ENCODE measurements at places on chromosomes 1 and 21.

GRCh38 chr1:33965086-33965485 lies 101.2 kb downstream of the HMGB4 start:
- no peak for DNase-seq

DNA sequence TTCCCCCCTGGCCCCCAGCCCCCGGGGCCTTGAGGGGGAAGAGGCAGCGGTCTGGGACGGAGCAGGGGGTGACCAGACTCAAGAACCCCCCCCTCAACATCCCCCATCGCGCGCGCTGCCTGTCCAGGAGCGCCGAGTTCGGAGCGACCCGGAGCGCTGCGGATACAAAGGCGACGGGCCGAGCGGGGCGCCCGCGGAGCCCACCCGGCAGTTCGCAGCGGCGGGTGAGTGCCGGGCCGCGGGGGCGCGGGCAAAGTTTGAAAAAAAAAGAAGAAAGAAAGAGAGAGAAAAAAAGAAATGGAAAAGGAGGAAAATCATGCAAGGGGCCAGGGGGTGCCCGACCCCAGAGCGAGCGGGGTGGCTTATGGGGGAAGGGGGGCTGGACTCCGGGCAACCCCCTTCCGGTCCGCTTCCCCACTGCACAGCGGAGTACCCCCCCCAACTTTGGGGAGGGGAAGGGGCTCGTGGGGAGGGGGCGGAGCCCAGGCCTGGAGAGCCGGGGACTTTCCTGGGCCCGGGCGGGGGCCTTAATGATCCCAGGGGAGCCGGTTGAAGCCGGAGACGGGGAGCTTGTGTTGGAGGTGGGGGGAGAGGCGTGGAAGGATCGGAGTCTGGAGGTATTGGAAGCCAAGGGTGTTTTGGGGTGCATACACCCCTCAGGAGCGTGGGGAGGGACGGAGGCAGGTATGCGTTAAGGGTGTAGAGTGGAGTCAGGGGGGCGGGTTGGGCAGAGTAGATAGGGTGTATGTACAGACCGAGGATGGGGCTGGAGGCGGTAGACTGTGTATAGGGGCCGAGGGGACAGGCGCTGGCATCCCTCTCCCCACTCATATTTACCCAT lies 502 bp downstream of the VANGL2 start:
- DNase-seq = no peak

DNA sequence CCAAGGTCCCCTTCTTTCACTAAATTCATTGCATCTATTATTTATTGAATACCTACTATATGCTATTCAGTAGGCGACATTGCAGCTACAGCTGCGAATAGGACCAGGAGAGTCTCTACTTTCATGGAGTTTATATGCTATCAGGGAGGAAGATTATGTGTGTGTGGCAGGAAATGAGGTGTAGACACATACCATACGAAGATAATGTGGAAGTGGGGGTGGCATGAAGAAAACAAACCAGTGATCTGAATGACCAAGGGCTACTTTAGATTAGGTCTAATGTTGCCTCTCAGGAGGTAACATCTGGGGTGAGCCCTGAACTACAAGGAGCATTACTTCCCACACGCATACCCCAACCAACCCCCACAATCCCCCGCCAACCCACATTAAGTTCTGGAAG lies 1.0 kb upstream of the PPIH start:
- no peak for DNase-seq

- no peak for DNase-seq
Measured at GRCh38 chr1:240455228-240455821, 156.6 kb downstream of the GREM2 start.

DNA sequence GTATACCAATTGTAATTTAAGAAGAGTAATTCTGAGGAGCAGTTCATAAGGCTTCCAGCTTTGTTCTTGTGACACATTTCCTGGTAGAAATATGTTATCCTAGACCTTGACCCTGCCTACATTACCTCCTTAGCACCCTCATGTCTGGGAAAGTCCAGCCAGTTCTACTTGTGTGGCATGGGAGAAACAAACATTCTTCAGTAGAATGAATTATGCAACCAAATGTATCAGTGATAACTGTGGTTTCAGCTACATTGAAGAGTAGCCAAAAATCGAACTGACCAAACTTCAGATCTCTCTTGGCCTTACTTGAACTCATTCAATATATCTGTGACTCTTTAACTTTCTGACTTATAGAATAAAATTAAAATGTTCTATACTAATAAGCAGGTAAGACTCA lies 308.1 kb upstream of the LYPLAL1 start:
- DNase-seq = no peak

DNA sequence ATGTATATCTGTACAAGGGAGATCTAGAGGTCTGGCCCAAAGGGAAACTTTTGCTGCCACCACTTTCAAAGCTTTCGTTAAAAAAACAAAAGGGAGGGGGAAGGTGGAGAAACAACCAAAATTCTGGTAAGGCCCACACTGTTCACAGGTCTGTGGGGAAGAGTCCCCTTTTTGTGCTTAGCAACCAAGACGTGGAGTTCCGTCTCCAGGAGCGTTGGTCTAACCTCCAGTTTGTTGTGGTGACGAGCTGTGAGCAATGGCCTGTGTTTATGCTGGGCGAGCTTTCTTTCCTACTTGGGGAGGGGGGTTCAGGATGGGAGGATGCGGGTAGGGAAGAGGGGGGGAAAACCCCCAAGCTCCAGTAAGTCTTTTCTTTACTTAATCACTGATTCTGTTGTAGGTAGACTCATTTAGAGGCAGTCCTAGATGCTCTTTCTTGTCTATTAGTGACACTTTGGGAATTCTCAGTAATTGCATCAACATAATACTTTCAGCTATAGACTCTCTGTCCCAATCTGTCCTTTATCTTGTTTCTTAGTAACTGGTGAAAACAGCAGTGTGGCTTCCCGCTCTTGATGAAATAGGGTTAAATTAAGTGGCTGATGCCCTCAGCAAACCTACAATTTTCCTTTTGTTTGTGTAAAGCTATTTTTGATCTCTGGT lies 1.5 kb downstream of the HIPK1 start:
- DNase-seq = no peak

DNA sequence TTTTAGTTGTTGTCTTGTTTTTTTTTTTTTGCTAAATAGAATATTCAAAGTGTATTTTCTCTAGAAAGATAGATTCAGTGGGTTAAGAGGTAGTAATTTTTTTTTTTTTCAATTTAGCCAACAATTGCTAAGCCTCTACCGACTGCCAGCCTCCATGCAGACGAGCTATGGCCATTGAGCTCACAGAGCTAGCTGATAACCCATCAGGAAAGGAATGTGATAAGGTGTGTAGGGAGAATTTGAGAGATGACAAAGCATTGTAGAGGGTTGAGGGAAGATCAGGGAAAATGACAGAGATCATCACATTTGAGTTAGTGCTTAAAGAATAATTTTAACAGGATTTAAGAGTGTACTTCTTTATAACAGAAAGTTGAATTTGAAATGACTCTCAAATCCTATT lies 30.6 kb downstream of the DNM3 start:
- DNase-seq = no peak

GRCh38 chr1:9883585-9884449 lies 26.3 kb downstream of the CTNNBIP1 start:
- DNase-seq = no peak

DNA sequence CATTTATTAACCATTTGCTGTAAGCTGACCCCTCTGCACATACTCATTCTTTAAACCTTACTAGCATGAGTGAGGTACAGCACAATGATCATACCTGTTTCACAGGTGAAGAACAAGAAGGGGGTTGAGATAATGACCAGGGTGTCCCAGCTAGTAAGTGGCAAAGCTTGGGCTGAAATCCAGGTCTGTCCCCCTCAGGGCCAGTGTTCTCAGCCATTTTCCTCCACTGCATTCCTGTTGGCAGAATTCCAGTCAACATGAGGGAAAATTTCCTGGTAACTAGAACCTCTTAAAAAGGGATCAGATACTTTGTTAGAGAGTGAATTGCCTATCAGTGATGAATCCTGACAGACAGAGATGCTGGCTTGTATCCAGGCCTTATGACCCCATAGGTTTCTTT lies 48.1 kb downstream of the SPATA46 start:
- no peak for DNase-seq

DNA sequence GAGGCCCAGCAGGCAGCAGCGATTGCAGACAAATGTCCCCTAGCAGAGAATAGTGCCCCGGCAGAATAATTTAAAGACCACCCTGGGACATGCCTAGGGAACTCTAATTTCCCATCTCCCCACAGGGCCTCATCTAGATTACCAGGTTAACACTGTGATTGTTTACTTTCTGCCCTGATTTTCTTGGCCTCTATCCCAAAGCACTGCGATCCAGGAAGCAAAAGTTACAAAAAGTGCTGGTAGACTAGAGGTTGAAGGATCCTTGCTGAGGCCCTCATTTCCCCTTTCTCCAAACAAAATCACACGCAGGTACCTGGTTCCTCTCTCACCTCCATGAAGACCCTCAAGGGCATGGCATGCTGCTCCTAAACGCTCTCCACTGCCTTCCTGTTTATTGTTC lies 229.7 kb downstream of the C1orf94 start:
- no peak for DNase-seq

- DNase-seq = no peak
Measured at GRCh38 chr1:72662918-72663317, 380.6 kb upstream of the NEGR1 start.
